ENCODE measurements at places on chromosomes 4 and X. TPM values are rescaled to one million over a fixed set of nuclear protein-coding genes. Genes with fewer than 3 reads are reported as not detected.

The ARHGEF38 gene
- total RNA-seq, result not detected

The CT45A10 gene
- not detected for total RNA-seq

DNA sequence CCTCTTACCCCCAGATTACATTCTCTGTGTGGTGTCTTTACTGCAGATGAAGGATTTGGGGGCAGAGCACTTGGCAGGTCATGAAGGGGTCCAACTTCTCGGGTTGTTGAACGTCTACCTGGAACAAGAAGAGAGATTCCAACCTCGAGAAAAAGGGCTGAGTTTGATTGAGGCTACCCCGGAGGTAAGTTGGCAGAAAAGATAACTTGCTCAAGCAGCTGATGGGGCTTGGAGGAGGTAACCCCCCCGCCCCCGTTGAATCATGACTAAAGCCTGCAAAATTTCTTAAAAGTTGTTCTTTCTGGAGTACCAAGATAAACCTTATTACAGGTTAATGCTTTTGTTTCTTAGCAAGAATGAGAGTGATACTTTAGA lies 1.5 kb downstream of the CCNG2 start:
- no peak for DNase-seq

GRCh38 chrX:78384486-78384885 lies 57.1 kb upstream of the CYSLTR1 start:
- no peak for DNase-seq

- DNase-seq, result no peak
These were observed 12.6 kb downstream of the PCDH10 start for GRCh38 chr4:133161570-133162295.

The MAOB gene
- total RNA-seq, result 0.36 TPM

DNA sequence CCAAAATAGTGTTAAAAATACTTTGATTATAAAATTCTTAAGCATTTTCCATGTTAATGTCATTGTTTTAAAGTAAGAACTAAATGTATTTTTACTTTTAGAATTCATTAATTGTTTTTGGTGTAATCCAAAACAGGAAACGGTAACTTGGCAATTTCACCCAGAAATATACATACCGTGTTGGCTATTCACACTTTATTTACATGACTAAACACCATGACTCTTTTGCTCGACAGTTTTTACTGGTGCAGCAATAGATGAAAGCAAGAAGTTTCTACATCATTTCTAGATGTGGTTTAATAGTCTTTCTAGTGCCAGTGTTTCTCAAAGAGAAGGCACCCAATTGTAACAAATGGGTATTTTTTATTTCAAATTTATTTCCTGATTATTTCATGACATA lies 25.6 kb upstream of the MAGEA1 start:
- no peak for DNase-seq

DNA sequence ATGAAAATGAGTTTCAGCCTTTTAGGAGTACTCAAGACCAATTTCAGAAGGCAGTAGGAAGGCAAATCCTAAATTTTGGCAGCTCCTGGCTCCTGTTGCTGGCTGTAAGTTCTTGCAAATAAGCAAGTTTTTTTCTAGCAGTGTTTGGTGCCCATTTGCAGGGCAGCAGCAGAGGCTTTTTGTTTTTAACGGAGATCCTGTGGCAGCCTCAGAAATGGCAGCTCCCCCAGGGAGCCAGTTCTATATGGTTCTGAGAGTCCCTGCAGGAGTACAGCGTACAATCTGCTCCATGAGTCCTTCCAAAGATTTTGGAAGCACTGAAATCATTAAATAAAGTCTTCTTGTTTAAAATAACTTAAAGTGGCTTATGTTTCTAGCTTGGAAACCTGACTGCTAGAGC lies 171.9 kb downstream of the NDST4 start:
- no peak for DNase-seq

- peak; percentile 55 for DNase-seq
These were observed 11.7 kb upstream of the BCOR start for GRCh38 chrX:40109288-40110008.

The TLR3 gene
- 0.28 TPM for total RNA-seq

The PTPN13 gene
- total RNA-seq, result 29.0 TPM

DNA sequence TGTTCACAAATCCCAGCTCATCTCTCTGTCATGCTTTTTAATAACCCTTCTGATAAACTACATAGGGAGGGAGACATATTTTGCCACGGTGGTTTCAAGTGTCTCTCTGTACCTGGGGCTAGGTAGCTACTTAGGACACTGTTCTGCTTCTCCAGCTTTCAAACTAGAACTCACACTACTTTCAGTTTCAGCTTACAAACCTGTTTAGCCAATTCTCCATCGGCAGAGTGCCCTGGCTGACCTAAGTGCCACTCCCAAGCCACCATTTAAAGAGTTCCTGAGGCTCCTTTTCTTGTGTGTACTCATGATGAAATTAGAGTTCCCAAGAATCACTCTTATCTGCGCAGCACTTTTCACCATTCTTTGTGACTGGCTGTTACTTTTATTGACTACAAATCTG lies 899.2 kb downstream of the FAT4 start:
- no peak for DNase-seq

DNA sequence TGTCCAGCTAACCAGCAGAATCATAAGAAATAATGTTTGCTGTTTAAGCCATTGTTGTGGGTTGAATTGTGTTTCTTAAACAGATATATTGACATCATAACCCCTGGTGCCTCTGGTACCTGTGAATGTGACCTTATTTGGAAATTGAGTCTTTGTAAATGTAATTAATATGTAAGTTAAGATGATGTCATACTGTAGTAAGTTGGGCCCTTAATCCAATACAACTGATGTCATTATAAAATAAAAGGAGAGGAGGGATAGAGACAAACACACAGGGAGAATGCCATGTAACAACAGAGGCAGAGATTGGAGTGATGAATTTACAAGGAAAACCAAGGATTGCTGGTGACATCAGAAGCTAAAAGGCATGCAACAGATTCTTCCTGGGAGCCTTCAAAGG lies 141.4 kb downstream of the ZIC3 start:
- DNase-seq, result no peak

The USP17L19 gene
- not detected for total RNA-seq

DNA sequence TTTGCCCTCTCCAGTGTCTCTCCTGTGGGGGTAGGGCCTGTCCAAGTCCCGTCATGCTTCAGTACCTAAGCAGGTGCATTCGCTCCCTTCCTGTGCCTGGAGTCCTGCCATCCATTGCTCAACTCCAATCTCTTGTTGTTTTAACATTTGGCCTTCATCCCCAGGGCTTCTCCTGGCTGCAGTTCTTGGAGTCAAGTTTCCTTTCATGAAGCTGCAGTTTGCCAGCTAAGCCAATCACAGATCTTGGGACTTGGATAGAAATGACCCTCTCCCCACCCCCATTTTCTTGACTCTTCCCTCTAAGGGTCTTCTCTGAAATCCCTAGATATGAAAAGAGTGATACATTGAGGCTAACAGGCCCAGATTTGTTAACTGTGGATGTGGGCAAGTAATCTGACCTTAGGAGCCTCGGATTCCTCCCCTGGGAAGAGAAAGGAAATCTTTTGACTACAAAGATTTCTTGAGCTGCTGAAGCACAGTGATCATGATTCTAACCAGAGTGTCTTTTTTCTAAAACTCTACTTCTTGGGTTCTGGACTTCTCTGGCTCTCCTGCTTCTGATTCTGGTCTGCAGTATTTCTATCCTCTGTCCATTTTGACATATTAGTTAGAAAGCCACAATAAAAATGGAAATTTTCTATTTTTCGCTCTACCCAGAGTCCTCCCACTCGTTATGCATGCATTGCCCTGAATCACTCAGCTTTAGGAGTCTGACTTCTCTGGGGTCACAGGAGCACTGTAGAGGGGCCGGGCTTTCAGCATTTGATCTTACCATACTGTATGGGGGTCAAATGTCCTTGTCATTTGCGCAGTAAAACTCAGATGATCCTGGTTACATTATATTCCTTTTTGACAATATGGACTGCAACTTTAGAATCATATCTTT lies 61.0 kb downstream of the CHRNA9 start:
- no peak for DNase-seq

- DNase-seq, result no peak
These were observed 224.8 kb downstream of the STIM2 start for GRCh38 chr4:27085396-27085795.

- no peak for DNase-seq
These were observed 211.9 kb upstream of the NRK start for GRCh38 chrX:105610411-105610810.

- DNase-seq, result no peak
These were observed 695.7 kb upstream of the GALNTL6 start for GRCh38 chr4:171117457-171117856.

The SYP gene
- total RNA-seq, result not detected

DNA sequence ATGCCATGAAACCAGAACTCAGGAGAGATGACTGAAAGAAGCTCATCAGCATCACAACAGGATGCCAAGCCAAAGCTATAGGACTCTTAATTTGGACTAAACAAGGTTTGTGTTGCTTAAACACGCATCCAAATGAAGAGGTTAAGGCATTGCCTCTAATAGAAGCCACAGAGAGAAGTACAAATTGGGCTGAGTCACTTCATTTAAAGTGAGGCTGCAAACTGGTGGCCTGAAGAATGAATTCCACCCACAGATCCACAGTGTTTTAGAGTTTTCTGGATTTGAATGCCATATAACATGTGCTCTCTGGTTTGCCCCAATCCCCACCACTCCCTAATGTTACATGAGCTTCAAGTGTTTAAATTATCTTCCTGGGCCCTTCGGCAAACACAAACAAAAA lies 103.5 kb downstream of the FIP1L1 start:
- DNase-seq, result peak; percentile 17

The XKRX gene
- total RNA-seq, result 0.90 TPM

DNA sequence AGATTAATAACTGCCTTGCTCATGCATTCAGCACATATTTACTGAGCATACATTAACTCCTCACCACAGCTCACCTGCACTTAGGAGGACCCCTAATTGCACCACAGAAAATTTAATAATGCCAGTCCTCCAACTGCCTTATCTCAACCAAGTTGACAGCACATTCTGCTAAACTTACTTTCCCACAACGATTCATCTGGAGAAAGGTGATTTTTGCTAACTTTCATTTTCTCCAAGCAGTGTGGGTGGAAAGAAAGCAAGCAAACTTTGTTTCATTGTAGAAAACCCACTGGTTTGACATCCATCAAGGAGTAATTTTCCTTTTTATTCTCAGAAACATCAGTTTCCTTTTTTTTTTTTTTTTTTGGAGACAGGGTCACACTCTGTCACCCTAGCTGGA lies 49.1 kb downstream of the RASGEF1B start:
- no peak for DNase-seq
